ENCODE measurements at places on chromosomes 1 and 21.

- DNase-seq, result no peak
Observed at GRCh38 chr1:14519976-14520375, 78.5 kb upstream of the KAZN start.

GRCh38 chr1:39822146-39822545 lies 33.5 kb upstream of the BMP8B start:
- no peak for DNase-seq

DNA sequence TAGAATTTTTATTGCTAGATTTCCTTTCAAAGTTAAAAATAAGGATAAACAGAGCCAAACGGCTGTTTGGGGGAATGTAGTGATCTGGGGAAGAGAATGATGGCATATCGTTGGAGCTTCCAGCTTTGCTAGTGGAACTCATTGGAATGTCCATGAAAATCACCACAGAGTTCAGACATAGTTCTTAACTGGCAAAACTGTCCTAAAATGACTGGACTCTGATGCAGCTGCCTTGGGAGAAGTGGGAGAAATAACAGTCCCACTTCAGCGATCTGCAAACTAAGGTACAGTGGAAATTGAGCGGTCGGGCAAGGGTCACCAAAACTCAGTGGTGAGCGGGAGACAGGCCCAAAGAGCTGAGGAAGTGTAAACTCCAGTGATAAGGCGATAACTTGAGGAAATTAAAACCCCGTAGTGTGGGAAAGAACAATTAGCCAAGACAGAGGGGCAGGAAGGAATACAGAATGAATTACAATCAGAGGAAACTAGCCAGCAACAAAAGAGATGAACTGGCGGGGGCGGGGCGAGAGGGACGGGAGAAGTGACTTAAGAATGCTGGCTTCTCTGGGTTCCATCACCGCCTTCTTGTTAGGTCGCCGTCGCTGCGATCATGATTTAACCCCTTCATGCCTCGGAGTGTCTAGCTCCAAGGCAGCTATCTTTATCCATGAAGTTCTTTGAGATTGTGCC lies 89.8 kb upstream of the ARHGAP29 start:
- DNase-seq, result no peak

GRCh38 chr1:213899413-213899812 lies 88.4 kb upstream of the PROX1 start:
- no peak for DNase-seq

DNA sequence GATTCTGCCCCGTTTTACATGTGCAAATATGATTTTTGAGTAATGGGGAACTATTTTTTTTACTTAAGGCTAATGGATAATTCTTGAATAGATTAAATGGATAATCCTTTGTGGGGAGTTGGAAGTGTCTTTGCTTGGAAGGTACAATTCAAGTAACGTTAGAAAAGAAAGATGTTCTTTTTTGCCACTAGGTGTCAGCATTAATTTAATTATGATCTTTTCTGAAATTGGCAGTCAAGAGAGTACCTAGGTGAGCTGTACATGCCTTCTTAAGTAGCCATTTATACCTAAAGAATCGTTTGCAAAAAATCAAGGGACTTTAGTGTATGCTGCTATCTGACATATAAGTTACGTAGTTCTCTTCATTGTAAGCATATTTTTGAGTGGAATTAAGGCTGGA lies 2.2 kb downstream of the FBXO28 start:
- no peak for DNase-seq

- peak; percentile 7 for DNase-seq
Observed at GRCh38 chr1:74775735-74776134, 42.8 kb downstream of the TYW3 start.

Data from spinal cord (tissue), 10 donors.